ENCODE measurements at places on chromosomes 12 and 14.
A peak's percentile ranks its signal among the peaks of the same experiment; 100 is the strongest.

GRCh38 chr14:83425706-83426105 lies 1892.1 kb upstream of the SEL1L start:
- no peak for DNase-seq

DNA sequence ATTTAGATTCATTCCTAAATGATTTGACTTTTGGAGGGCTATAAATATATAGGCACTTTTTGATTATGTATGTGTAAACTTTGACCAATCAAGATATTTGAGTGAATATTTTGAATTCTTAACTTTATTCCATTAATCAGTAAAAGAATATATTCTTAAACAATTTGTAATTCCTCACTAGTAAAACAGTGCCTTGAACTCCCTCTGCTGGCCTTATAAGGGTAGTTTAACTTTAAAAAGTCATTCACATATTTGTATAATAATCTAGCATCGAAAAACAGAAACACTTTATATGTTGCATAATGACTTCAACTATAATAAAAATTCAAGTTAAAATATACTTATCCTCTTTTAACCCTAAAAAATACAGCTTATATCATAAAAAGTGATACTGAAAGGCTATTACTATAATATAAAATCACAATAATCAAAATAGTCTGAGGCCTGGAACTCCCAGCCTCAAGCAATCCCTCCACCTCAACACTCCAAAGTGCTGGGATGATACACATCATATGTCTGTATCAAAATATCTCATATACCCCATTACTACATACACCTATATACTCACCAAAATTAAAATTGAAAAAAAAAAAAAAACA lies 31.2 kb downstream of the CCDC59 start:
- DNase-seq, result no peak

GRCh38 chr14:54946500-54946899 lies 43.9 kb upstream of the GCH1 start:
- no peak for DNase-seq

DNA sequence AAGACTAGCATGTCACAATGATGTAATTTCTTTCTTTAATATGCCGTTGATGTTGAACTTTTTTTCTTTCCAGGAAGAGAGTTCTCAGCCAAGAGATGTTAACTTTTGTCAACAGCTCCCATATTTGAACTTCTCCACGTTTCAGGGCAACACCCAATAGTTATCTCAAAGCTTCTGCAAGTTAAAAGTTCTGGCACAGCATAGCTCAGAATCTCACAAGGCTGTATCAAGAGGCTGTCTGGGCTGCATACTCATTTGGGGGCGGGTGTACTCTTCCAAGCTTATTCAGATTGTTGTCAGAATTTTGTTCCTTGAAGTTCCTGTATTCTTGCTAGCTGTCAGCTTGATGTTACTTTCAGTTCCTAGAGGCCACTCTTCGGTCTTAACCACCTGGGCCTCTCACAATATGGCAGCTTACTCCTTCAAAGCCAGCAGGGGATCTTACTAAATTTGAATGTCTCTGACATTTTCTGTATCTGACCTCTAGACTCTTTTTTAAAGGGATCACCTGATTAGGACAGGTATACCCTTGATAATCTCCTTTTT lies 38.9 kb downstream of the KCNC2 start:
- DNase-seq, result no peak

DNA sequence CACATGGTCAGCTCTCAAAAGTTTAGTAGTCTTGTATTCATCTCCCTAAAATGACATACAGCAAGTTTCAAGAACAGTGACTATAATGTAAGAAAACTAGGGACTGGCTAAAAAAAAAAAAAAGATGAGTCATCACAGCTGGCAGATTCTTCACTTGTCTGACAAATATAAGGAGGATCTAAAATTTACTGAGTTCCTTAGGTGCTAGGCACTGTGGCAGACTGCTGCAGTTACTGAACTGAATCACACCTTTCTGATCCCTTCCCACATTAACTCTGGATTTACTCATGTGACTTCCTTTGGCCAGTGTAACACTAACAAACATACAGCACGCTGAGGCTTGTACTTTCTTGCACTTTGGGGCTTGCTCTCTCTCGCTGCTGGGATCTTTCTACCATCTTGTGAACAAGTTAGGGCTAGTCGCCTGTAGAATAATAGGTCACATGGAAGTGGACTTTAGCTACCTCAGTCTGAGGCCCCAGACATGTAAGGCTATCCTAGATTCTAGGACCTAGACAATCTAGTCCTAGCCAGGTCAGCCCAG lies 32.1 kb downstream of the BAZ1A start:
- no peak for DNase-seq

GRCh38 chr14:57974896-57975295 lies 109.0 kb upstream of the SLC35F4 start:
- no peak for DNase-seq

DNA sequence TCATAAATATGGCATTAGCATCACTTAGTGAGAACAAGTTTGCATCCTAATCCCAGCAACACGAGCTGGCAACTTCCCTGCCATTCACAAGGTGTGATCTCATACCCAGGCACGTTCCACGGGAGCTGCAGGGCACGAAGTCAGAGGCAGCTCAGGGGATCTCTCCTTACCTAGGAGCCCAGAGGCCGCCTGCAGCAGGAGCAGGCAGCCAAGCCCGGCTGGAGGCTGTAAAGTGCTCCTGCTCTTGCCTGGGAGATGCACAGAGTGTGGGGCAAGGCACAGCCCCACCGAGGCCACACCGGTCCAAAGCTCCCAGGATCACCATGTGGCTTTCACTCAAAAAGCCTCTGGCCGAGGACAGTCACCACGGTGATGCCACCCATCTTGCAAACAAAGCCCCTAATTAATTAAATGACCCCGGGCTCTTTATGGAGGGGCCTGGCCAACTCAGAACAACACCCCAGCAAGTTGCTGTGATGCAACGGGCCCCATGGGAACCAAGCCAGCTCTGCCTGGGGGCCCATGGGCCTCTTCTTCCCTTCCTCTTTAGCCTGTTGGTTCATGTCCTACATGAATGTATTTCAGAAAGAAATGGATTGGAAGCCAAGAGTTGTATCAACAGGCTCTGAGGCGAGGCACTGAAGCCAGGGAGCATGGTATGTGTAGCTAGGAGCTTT lies 26.5 kb downstream of the NUAK1 start:
- no peak for DNase-seq

- no peak for DNase-seq
Observed at GRCh38 chr14:53109105-53110041, 43.8 kb downstream of the DDHD1 start.

DNA sequence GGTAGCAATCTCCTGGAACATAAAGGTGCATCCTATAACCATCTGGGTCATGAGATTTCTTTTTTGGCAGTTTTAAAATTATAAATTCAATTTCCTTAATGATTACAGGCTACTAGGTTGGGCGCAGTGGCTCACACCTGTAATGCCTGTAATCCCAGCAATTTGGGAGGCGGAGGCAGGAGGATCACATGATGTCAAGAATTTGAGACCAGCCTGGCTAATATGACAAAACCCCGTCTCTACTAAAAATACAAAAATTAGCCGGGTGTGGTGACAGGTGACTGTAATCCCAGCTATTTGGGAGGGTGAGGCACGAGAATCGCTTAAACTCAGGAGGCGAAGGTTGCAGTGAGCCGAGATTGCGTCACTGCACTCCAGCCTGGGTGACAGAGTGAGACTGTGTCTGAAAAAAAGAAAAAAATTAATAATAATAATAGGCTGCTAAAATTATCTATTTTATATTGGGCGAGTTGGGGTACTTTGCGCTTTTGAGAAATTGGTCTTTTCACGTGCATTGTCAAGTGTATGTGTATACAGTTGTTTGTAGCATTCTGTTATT lies 17.2 kb upstream of the ARF6 start:
- no peak for DNase-seq

GRCh38 chr14:103372552-103373304 lies 12.5 kb upstream of the MARK3 start:
- DNase-seq, result peak; percentile 19

DNA sequence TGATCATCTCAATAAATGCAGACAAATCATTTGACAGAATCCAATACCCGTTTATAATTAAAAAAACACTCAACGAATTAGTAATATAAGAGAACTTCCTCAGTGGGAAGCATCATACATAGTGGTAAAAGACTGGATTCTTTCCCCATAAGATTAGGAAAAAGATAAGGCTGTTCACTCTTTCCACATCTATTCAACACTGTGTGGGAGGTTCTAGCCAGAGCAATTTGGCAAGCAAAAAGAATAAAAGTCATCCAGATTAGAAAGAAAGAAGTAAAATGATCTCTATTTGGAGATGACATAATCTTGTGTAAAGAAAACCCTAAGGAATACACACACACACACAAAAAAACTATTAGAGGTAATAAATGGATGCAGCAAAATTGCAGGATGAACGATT lies 38.4 kb downstream of the YEATS4 start:
- DNase-seq, result no peak

GRCh38 chr12:106042037-106042436 lies 96.7 kb downstream of the NUAK1 start:
- DNase-seq, result no peak

DNA sequence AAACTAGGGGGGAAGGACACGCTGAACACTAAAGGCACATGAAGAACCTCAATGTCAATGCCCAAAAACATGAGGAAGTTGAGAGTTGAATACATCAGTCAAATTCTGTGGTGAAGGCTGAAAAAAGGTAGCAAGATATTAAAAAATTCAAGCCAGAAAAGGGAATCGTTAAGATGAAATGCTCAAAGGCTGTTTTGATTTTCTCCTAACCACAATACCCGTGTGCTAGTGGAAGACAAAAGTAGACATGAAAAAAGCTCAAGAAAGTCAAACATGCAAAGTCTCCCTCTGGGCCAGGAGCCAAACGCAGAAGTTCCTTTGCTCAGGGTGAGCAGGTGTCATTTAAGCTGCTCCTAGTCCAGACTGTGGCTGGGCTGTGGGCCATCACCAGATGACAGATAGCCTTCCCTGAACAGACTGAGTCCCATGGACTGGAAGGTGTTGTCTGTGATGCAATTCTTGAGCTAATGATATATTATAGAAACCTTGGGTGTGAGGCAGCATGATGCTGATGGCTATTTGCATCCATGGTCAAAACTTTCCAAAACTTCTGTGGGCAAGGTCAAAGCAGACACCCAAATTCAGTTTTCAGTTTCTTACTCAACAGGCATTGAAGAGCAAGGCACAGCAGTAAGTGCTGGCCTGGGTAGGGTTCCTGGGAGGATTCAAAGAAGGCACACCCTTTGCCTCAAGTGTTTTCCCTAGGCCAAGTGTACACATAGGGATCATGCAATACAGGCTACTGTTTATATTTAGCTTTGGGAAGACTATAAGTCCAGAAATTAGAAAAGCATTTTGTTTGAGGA lies 81.6 kb downstream of the MYRFL start:
- DNase-seq, result no peak

GRCh38 chr12:12836571-12836970 lies 23.4 kb downstream of the DDX47 start:
- no peak for DNase-seq

DNA sequence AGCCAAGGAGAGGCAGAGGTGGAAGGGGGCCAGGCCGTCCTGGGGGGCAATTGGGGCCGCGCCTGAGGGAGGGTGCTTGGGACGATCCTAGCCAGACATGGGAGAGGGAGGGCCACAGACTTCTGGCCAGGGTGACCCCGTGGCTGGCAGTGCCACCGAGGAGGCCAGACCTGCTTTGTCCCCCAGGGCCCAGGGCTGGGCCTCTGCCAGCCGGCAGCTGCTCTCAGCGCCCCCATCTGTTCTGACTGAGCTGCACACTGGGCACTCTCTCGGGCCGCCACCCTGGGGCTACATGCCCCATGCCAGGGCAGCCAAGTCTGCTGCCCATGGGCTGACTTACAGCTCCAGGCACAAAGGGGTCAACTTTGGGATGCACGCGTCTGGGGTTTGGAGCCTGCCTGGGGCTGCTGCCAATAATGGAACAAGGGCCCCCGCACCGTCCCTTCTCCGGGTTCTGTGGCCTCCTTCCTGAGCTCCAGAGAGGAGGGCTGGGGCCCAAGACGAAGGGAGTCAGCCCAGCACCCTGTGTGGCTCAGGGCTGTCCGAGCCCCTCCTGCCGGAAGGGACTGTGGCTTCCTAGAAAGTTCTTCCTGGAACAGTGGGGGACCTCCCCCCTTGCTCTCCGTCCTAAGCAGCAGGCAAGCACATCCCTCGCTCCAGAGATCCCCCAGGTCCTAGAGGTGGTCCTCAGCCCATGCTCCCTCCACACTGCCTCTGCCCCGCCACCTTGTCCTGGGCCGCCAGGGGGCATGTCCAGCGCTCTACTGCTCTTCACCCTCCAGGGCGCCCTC lies 1.1 kb downstream of the ADSS1 start:
- no peak for DNase-seq

- DNase-seq, result no peak
Observed at GRCh38 chr12:20985399-20985798, 145.6 kb upstream of the SLCO1B1 start.

DNA sequence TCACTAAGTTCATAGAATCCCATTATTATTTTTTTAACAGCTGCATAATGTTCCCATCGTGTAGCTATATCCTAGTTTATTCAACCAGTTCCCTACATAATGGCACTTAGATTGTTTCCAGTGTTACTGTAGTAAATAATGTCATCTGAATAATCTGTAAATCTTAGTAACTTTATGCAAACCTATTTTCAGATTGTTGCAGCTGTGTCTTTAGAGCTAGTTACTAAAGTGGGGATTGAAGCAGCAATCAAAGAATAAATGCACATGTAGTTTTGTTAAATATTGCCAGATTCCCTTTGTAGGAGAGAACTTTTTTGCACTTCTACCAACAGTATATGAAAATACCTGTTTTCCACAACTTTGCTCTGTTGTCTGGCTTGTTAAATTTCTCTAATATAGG lies 13.1 kb downstream of the ARID2 start:
- DNase-seq, result no peak

DNA sequence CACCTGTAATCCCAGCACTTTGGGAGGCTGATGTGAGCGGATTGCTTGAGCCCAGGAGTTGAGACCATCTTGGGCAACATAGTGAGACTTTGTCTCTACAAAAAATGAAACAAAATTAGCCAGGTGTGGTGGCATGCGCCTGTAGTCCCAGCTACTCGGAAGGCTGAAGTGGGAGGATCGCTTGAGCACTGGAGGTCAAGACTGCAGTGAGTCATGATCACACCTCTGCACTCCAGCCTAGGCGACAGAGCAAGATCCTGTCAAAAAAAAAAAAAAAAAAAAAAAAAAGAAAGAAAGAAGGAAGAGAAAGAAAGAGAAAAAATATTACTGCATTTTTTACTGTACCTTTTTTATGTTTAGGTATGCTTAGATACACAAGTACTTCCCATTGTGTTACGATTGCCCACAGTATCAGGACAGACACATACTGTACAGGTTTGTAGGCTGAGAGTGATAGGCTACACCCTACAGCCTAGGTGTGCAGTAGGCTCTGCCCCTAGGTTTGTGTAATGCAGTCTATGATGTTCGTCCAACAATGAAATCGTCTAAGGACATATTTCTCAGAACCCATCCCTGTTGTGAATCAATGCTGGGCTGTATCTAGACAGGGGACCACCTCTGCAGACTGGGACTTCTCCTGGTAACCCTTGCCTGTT lies 160.4 kb upstream of the PWP1 start:
- DNase-seq, result no peak

- no peak for DNase-seq
Observed at GRCh38 chr12:42039577-42039976, 105.1 kb downstream of the GXYLT1 start.

GRCh38 chr12:81128930-81129554 lies 51.2 kb downstream of the ACSS3 start:
- DNase-seq, result no peak
